ENCODE measurements at places on chromosomes 16 and 17.

GRCh38 chr16:11255737-11256660 lies at the start of gene SOCS1:
TSS of gene SOCS1 (minus strand) at chr16:11256204. CDS start at chr16:11255478, 726 bp downstream.
- peak; percentile 86 for DNase-seq

GRCh38 chr17:80259457-80260068 lies 1.1 kb upstream of the RNF213 start:
- DNase-seq = no peak

- no peak for DNase-seq
Observed at GRCh38 chr17:65552214-65552613, 9.2 kb downstream of the AXIN2 start.

DNA sequence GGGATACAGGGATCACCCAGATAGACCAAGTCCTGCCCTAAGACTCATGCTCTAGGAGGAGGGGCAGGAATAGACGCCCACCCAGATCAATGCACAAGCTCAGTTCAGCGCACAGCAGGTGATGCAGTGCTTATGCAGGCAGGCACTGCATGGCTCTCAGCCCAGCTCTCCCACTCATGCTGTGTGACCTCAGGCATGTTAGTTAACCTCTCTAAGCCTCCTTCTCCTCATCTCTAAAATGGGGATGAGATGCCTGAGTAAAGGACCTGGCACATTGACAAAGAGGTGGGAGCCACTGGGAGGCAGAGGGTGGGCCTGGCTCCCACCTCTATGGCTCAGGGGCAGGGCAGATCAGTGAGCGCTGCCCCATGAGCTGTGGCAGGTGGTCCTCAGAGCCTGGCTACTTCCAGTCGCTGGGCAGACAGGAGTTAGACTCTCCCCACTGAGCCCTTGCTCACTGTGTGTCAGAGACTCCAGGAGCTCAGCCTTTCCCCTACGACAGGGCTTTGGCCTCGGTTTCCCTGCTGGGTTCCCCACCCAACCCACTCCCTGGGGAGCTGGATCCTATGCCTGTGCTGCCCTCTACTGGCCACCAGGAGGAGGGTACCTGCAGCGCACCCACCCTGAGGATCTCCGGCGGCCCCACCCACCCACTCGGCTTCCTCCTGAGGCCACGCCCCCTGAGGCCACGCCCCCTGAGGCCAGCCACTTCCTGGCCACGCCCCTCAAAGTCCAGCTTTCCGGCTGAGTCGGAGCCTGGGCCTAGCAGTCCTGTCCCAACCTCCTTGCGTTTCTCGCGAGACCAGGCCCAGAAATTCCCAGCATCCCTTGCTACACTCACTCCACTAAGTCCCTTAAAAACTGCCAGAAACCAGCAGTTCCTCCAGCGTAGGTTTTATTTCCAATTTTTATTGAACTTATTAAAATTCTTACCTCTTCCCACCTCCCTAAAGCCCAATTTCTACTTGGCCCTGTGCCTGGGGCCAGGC lies 196.1 kb downstream of the GSG1L start:
- DNase-seq = peak; percentile 67

DNA sequence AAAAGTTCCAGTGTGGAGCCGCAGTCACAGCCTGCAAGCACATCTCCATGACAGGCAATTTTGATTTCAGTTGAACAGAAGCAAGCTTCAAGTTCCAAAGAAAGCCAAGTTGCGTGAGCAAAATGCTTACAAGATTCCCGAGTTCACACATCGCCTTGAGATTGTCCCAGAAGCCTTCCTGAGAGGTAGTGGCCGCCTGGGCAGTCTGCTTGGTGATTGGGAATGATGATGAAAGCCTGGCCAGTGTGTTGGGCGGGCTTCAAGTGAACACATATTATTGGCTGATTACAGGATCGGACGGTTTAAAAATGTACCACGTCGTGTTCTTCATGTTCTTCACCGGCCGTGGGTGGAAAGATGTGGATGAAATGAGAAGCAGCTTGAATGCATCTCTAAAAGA lies 185.5 kb downstream of the FOXL1 start:
- DNase-seq = no peak

- no peak for DNase-seq
Observed at GRCh38 chr17:47295874-47296255, 27.9 kb upstream of the EFCAB13 start.

- peak; percentile 65 for DNase-seq
Observed at GRCh38 chr17:14737984-14738651, 437.2 kb downstream of the HS3ST3B1 start.
